Stimulated activated memory B cell treated with anti-CD40 and anti-IgM and Interleukin-4, amounts not matched to agents 10 μg/mL and 1 μg/mL and 100 μg/mL, for 72 hours (primary cell): ENCODE measurements at places on chromosomes 3 and 15.
A peak's percentile ranks its signal among the peaks of the same experiment; 100 is the strongest.

- ATAC-seq: no peak
Measured at GRCh38 chr15:67433495-67434099, 87.3 kb upstream of the C15orf61 start.

DNA sequence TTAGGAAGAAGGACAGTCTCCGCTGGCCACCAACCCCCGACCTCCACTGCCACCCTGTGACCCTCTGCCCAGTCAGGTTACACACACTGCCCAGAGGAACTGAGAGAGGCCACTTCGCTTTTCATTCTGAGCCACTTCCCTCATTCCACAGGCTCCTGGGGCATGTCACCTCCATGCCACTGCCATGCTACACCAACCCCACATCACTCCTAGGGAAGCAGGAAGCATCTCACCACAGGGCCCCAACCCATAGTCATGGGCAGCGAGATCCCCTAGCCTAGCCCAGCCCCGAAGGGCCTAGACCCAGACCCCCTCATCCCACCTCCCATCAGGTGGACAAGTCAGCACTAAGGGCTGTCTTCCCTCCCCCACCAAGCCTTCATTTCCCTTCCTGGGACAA, 1.4 kb downstream of the PLCB2 start:
- no peak for ATAC-seq

DNA sequence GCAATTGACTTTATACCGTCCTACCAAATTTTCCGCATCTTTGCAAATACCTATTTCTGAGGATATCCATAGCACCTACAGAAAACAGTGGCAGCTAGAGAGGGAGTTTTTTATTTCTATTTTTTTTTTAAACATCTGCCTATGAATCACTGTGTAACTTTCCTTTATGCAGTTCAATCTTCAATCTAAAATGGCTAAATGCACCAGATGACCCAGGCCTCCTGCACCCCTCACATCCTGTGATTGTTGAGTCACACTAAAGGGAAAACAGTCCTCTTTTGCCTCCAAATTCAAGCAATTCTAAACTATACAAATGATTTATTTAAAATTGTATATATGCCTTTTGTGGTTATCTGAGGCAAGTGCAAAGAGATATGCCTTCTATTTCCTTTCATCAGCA, 20.1 kb upstream of the BCL6 start:
- ATAC-seq: no peak

DNA sequence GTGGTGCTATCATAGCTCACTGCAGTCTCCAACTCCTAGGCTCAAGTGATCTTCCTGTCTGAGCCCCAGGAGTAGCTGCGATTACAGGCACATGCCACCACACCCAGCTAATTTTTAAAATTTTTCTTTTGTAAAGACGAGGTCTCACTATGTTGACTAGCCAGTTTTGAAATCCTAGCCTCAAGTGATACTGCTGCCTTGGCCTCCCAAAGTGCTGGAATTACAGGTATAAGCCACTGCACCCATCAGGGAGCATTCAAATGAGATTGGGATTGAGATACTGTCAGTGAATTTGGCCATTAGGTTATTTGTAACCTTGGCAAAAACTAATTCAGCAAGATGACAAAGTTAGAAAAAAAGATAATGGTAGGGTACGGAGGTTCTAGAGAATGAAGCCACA, 21.7 kb downstream of the EDC3 start:
- no peak for ATAC-seq

GRCh38 chr15:39690881-39691634, 91.6 kb downstream of the FSIP1 start:
- ATAC-seq: no peak

GRCh38 chr3:37693511-37694283, 168.0 kb upstream of the CTDSPL start:
- no peak for ATAC-seq

GRCh38 chr3:87546216-87546615, 269.8 kb upstream of the POU1F1 start:
- ATAC-seq: no peak

GRCh38 chr15:83057696-83058376, 9.2 kb downstream of the BTBD1 start:
- no peak for ATAC-seq

DNA sequence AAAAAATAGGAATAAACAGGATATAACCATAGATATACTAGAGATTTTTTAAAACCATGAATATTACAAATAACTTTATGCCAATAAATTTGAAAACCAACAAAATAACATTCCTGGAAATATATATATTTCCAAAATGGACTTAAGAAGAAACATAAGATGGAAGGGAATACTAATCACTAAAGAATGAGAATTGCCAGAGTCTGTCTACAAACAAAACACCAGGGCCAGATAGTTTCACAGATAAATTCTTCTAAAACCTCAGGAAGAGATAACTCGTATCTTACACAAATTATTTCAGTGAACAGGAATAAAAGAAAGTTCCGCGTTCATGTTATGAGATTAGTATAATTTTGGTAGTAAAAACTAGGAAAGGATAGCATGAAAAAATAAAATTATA, 107.3 kb downstream of the HERC1 start:
- ATAC-seq: no peak

DNA sequence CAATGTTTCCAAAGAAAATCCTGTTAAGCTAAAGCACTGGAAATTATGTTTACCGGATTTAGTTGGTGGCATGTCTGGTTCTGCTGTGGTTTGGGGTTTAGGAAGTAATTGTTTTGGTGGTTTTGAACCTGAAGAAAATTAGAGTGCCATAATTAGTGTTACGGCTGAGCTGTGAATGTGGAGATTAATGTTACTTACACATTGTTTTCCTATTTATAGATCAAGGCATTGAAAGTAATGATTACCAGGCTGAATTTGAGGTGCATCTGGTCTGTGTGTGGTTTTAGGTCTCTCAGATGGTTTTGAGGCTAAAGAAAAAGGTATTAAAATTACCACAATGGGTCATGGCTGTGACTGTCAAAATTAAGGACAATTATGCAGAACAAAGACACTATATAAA, 128.9 kb downstream of the TFG start:
- ATAC-seq: no peak

DNA sequence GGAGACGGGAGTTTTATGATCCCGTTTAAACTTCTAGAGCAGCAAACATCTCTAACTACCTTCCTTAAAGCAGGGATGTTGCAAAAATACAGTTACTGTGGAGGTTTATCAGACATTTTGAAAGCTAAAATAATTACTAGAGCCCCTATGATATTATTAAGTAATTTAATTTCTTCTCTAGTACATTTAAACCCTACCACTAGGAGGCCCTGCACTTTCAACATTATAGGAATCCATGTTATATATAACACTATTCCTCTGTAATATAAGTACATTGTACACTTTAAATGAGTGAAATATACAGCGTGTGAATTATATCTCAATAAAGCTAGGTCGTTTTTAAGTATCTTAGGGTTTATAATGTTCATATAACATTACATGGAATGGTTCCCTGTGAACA, 11.5 kb downstream of the SETMAR start:
- ATAC-seq: no peak

DNA sequence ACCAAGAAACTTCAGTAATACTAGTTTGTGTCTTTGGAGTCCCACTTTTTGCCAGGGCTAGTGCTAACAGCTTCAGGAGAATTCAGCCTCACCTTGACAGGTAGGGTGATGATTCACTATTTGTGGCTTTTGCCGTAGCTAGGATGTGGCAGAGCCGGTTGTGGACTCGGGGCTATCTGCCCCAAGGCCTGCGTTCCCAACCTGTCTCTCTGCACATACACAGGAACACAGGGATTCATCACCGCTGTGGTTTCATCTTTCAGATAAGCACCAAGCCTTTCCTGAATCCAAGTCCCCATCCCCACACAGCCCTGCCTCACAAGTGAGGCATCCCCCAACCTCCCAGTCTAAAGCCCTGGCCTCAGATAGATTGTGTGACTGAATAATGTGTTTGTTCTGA, 45.2 kb upstream of the POLG start:
- ATAC-seq: no peak

DNA sequence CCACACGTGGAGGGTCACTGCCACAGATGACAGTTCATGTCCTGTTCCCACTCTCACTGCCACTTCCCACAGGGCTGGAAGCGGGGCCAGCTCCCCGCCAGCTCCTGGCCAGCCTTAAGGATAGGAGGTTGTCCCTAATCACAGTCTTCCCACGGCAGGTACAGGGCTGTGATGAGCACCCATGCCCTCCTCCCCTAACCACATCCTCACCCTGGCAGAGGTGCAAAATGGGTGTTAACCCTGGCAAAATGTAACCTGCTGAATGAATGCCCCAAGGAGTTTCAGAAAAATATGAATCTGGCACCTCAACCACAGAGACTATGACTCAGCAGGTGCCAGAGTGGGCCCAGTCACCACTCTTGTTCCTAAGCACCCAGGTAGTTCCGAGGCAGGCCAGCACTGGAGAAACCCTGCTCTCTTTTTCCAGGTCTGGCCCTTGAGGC, 185.1 kb upstream of the TPM1 start:
- ATAC-seq: peak; percentile 20

GRCh38 chr3:16511681-16512434, 1.6 kb downstream of the RFTN1 start:
- ATAC-seq: peak; percentile 81

- ATAC-seq: no peak
Measured at GRCh38 chr3:192408007-192408646, 319.2 kb downstream of the FGF12 start.

- ATAC-seq: no peak
Measured at GRCh38 chr3:187077085-187077484, 62.2 kb downstream of the RPL39L start.

- no peak for ATAC-seq
Measured at GRCh38 chr15:36265422-36265821, 314.0 kb upstream of the CDIN1 start.

DNA sequence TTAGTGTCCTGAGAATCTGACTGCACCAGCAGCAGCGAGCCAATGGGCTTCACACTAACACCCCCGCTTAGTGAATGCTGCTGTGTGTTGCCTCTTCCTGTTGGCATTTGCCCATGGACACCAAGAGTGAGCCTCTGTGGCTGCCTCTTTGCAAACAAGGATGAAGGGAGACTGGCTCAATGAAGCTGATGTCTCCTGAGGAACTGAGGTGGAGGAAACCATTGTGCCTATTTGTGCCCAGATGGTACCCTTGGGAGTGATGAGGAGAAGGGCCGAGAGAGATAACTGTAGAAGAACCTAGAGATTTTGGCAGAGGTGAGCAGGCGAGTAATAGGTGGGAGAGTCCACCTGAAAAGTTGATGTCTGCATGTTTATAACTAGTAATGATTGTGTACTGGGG, 51.2 kb downstream of the IL20RB start:
- ATAC-seq: no peak

DNA sequence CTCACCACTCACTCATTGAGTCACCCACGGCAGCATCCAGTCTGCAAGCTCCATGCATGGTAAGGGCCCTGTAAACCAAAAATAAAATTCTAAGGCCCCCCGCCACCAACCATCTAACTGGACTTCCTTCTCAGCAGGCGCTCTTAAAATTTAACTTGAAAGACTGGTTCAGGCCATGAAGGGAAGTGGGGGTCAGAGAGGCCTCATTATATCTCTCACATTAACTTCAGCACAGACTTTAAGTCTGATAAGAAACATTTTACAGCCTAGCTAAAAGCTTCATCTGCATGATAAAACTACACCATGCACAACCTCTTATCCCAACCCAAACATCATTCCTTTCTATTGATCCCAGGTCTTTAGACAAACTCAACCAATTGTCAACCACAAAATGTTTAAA, 38.5 kb downstream of the FBLN2 start:
- no peak for ATAC-seq

DNA sequence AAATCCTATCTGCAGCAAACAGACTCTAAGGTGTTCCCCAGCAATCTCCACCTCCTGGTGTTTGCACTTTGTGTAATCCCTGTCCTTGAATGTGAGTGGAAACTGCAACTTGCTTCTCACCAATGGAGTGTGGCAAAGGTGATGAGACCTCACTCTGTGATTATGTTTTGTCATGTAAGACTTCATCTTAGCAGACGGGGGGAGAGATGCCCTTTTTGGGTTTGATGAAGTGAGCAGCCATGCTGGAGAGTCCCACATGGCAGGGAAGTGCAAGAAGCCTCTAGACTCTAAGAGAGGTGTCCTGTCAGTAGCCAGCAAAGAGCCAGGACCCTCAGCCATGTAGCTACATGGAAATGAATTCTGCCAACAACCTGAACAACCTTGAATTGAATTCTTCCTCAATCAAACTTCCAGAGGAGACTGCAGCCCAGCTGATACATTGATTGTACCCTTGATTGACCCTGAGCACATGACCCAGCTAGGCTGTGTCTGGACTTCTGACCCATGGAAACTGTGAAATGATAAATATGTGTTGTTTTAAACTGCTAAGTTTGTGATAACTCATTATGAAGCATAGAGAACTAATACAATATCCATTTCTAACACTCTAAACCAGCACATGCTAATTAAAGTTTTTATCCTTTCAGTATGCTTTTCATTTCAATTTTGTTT, 71.4 kb upstream of the RASGRF1 start:
- no peak for ATAC-seq

DNA sequence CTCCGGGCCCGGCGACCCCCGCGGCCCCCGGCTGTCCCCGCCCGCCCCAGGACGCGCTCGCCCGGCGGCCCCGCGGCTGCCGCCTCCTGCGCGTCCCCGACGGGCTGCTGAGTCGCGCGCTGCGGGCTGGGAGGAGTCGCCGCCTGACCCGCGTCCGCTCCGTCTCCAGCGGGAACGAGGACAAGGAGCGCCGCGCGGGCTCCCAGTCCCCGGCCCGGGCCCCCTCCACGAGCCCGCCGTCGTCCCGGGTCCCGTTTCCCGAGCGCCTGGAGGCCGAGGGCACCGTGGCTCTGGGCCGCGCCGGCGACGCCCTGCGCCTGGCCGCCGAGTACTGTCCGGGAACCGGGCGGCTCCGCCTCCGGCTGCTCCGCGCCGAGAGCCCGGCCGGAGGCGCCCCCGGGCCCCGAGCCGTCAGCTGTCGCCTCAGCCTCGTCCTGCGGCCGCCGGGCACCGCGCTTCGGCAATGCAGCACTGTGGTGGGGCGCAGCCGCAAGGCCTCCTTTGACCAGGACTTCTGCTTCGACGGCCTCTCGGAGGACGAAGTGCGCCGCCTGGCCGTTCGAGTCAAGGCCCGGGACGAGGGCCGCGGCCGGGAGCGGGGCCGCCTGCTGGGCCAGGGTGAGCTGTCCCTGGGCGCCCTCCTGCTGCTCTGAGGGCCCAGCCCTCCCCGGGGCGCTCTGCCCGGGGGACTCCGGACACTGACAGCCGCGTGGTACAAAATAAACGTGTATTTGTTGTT, 1.5 kb downstream of the C2CD4A start:
- peak; percentile 54 for ATAC-seq

DNA sequence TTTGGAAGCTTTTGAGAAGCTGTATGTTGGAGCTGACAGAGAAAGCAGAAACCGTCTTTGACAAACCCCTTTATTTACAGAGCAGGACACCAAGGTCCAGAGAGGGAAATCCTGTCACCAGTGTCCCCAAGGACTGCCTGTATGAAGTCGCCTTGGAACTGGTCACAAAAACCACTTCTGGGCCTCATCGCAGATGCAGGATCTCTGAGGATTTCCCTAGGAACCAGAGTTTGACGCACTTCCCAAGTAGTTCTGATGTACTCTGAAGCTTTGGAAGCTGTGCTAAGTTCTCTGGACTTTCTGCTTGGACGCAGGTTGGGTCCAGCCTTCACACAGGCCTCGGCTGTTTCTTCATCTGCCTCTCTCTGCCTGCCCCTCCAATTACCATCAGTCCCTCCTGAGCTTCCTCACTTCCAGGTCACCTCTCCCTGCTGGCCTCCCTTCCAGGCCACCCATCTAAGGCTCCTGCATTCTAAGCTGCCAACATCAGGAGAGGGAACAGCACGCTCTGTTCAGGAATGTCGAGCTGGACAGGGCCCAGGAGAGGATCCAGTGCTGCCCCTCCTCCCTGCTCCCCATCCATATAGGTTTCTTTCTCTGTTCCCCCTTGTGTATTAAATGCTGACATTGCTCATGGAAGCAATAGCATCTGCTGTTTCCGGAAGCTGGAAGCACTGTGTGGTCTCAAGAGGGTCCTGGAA, 270.8 kb downstream of the OPA1 start:
- no peak for ATAC-seq
